ENCODE measurements at places on chromosomes 7 and 10. TPM values are rescaled to one million over a fixed set of nuclear protein-coding genes. Genes with fewer than 3 reads are reported as not detected.

The ERVW-1 gene
- not detected for total RNA-seq

The CDH23 gene
- 5.1 TPM for total RNA-seq

The ADAMTS14 gene
- 4.3 TPM for total RNA-seq

The ACBD5 gene
- total RNA-seq: 34.4 TPM

The ZNF722 gene
- total RNA-seq: not detected

The UPK3B gene
- 3.3 TPM for total RNA-seq

The LRRC61 gene
- 11.7 TPM for total RNA-seq

The CNPY1 gene
- total RNA-seq: not detected

Measured in mucosa of gallbladder (tissue), 1 donor.